NCI-H345 (cell line): ENCODE measurements at places on chromosomes 5 and 9.
A peak's percentile ranks its signal among the peaks of the same experiment; 100 is the strongest.

GRCh38 chr5:12242950-12243888, 339.0 kb upstream of the CTNND2 start:
- no peak for DNase-seq

GRCh38 chr5:78979909-78980308, 5.2 kb downstream of the ARSB start:
- no peak for DNase-seq

DNA sequence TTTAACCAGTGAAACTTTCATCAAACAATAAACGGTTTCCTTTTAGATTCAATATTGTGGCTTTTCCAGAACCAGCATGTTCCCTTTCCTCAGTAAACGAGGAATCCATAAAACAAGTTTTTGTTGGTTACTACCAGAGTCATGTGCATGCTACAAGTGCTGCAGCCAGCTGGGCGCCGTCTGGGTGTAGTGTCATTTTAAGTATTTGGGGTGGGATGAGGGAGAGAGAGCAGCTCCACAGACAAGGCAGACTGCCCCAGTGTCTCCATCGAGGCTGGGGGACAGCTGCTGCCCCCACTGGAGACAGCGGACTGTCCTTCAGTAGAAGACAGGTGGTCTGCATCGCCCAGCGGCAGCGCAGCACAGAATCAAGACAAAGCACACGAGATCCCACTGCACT, 17.3 kb downstream of the ARPC5L start:
- DNase-seq: no peak

DNA sequence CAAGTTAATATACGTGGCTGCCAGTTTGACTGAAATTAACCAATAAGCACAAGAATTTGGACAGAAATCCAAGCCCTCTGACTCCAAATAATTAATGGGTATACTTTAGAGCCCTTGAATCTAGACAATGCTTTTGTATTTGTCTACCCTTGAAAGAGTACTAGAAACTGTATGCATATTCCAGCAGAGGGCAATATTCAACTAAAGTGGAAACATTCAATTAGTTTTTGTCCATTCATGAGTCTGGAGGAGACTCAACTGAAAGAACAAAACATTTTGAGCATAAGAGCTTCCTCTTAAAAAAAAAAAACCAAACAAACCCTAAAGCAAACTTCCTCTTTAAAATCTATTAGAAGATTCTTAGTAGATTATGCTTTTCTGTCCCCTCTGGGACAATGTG, 157.8 kb downstream of the ARHGEF28 start:
- DNase-seq: peak; percentile 6

- DNase-seq: no peak
Measured at GRCh38 chr5:91343916-91344315, 39.2 kb downstream of the ARRDC3 start.

- no peak for DNase-seq
Measured at GRCh38 chr9:2697492-2697891, 19.8 kb upstream of the KCNV2 start.

GRCh38 chr9:128385496-128386460, 14.6 kb downstream of the URM1 start:
- DNase-seq: no peak

DNA sequence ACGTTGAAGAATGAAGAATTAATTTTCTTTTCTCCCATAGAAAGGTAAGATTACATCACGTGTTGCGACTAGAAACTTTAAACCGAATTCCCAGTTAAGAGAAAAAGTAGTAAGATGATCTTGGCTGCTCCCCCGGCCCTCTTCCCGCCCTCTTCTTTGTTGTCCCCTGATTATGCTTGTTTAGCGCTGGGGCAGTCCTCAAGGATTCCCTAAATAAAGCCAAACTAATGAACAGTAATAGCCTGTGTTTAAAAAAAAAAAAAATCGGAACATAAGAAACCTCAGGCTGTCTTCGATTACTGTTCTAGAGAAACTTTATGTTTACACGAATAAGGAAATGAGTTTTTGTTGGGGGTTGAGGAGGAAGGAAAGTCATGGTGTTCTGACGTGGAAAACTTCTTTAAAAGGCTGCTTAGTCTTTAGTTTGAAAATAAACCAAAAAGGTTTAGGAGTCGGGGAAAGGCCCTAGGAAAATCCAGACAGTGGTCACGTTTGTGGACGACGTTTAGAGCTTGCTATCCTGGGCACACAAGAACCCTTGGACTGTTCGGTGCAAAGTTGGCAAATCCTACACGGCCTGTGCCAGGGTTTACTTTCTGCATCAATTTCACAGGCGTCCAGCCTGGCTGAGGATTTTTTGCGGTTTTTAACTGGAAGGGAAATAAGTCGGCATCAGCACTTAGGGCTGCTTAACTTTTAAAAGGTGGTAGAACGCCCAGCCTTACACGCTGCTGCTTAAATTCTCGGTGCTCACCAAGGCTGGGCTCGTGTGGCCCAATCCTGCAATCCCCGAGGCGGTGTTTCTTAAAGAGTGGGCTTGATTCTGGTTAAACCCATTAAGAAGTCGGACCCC, 1.1 kb upstream of the MAT2B start:
- DNase-seq: no peak

DNA sequence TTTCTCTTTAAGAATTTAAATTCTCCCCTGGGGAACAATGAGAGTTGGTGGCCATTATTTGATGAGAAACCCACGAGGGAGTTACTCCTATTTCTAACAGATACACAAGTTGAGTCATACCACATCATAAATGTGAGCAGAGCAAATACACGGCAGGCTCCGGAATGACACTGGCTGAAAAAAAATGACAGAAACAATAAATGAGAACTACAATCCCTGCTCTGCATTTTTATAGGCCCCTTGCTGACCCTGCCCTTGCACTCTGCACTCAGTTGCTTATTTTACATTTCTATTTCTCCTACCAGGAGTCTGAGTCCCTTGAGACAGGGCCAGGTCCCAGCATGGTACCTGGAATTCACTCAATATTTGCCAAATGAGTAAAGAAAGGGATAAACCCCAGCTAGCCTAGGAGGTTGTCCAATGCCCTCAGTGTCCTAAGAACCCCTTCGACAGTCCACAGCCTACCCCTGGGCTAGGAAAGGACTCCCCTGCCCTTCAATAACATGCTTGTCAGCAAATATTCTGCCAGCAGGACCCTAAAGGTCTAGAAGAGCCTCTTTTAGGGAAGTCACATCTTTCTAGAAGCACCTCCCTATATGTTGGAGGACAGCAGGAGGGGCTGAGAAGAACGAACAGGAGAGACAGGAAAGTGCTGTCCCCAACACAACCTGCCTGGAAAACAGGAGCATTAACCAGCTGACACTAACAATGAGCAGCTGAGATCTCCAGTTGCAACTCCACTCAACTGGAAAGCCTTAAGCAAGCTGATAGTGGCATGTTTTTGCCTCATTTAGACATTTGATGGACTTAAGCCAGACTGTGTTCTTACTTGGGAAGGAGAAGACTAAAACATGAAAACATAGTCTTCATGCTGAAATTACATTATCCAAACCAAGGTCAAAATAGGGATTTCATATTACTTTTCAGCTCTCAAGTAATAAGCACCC, 191.2 kb downstream of the ACTL7B start:
- peak; percentile 13 for DNase-seq

- peak; percentile 61 for DNase-seq
Measured at GRCh38 chr9:83304686-83305085, 233.5 kb downstream of the FRMD3 start.

- no peak for DNase-seq
Measured at GRCh38 chr9:80664327-80665210, 1024.8 kb downstream of the TLE1 start.

GRCh38 chr5:139904816-139905661, 109.4 kb downstream of the PSD2 start:
- no peak for DNase-seq

GRCh38 chr9:16418721-16419120, 451.7 kb downstream of the BNC2 start:
- no peak for DNase-seq

DNA sequence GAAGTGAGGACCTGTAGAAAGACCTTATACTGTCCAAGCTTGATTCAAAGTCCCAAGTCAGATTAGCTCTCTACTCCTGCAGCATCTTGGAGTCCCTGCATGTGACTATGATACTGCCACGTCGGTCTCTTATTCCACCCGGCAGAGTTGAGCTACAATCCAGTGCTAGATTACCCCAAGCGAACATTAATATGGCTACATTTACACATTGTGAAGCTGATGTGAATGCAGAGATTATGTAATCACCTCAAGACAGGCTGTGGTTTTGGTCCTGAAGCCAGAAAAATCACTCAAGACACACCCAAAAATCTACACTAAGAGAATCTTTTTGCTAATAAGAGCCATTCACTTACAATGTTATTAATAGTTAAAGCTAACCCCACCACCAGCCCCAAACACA, 116.7 kb downstream of the GNA14 start:
- no peak for DNase-seq

DNA sequence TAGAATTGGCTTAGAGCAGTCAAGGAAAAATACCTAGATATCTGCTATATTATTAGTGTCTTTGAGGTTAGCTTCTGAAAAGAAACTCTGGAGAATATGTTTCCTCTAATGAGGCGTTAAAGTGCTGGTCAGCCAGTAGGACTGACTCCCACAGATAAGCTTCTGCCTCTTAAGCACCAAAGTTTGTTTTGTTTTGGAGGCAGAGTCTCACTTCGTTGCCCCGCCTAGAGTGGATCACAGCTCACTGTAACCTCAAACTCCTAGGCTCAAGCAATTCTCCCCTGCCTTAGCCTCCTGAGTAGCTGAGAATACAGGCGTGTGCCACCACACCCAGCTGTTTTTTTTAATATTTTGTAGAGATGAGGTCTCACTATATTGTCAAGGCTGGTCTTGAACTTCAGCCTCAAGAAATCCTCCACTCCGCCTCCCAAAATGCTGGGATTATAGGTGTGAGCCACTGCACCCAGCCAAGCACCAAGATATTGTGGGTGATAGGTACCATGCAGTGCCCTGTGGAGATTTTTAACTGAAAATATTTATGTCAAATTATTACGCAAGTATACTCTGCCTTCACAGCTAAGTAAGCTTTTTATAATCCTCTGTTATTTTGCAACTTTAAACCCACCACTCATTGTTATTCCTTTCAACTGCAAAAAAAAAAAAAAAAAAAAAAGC, 24.7 kb upstream of the TMEM171 start:
- no peak for DNase-seq

DNA sequence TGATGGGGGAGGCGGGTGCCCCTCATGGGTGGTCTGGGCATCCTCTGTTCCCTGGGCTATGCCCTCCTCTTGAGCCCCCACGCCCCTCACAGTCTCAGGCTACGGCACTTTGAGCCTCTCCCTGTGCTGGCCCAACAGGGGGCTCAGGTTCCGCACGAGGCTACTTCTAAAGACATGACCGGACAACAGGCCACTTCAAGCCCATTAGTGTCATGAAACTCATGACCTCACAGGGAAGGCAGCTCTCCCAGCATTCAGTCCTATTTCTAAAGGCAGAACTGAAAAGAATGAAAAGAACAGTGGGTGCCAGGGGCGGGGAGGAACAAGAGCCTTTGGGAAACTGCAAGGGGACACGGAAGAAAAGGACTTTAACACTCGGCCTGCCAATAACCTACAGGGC, 45.0 kb downstream of the COL23A1 start:
- DNase-seq: peak; percentile 14

DNA sequence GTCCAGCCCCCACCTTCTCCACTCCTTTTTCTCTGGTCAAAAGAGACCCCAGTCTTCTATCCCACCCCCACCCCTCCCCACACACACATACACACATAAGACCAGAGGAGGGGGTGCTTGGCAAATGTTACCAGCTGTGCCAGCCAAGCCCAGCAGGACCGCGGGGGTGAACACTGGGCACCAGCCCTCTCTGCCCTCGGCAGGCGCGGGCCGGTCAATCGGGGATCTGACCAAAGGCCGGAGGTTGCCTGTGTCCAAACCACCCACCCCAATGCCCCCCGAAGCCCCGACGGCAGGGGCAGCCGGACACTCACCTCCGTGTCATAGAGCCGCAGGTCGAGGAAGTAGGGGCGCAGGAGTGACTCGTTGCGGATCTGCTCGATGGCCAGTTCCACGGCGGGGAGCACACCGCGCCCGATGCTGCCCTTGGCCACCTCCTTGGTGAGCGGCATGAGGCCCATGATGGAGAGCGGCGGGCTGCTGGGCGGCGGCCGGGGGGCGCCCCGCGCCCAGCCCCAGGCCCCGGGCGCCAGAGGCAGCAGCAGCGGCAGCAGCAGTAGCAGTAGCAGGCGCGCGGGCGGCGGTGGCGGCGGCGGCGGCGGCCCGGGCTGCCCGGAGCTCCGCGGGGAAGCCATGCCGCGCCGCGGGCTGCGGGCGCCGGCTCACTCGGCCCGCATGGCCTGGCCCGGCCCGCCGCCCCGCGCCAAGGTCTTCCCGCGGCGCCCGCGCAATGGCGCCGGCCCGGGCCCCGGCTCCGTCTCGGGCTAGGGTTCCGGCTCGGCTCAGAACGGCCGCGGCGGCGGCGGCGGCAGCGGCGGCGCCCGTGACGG, 417 bp downstream of the GABBR2 start:
- DNase-seq: no peak

- no peak for DNase-seq
Measured at GRCh38 chr9:120403543-120403856, 176.5 kb downstream of the CDK5RAP2 start.

- no peak for DNase-seq
Measured at GRCh38 chr5:155753943-155754581, 572.9 kb upstream of the SGCD start.

DNA sequence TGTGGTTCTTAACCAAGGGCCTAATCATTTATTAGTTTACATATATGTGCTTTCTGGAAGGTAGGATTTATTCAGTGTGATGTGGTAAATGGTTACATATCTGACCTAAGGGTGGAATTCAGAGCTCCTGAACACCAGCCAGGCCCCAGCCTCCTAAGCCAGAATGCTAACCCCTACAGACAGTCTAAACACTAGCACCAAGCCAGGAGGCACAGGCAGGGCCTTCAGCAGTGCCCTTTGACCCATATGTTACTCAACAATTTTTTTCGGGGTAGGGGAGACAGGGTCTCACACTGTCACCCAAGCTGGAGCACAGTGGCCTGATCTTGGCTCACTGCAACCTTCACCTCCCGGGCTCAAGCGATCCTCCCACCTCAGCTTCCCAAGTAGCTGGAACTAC, 40.3 kb downstream of the PRKACG start:
- no peak for DNase-seq

GRCh38 chr9:92608909-92609445, 61.0 kb downstream of the IPPK start:
- DNase-seq: peak; percentile 67

DNA sequence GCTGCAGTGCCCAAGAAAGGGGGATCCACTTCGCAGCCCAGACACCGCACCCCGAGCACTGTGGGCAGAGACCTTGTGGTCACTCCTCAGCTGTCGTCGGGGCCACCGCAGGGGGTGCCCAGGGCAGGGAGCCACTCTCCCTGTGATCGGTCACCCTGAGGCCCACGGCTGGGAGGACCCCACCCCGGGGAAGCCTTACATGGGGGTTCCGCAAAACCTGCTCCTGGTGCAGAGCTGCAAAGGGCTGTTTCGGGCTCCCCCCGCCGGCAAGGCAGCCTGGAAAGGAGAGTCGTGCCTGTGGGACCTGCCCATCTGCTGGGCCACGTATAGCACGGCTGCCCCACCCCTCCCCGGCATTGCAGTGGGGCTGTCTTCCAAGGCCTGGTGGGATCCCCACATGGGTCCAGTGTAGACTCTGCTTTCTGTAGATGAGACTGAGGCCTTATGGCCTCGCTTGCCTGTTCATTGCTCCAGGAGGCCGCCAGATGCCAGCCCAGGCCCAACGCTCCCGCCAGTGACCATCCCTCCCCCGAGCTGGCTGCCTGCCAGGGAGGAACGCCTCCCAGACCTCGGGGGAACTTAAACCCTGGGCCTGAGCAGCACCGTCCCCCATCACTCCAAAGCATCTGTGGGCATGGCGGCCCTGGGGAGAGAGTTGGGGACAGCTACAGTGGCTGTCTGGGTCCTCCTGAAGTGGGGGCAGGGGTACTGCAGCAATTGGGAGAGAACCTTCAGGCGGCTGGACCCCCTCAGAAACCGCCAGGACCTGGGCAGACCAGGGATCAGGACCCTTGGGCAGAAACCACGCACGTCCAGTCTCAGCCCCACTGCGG, 1.6 kb upstream of the DNLZ start:
- DNase-seq: no peak
